Activated naive CD8-positive, alpha-beta T cell treated with anti-CD3 and anti-CD28 coated beads for 36 hours (primary cell): ENCODE measurements at places on chromosomes 3 and 15.

GRCh38 chr3:71109241-71109976, 474.1 kb downstream of the FOXP1 start:
- DNase-seq: no peak

GRCh38 chr15:72925661-72926060, 126.6 kb upstream of the NEO1 start:
- DNase-seq: no peak

- DNase-seq: no peak
These were observed 52.6 kb downstream of the LRRC28 start for GRCh38 chr15:99303907-99304306.

DNA sequence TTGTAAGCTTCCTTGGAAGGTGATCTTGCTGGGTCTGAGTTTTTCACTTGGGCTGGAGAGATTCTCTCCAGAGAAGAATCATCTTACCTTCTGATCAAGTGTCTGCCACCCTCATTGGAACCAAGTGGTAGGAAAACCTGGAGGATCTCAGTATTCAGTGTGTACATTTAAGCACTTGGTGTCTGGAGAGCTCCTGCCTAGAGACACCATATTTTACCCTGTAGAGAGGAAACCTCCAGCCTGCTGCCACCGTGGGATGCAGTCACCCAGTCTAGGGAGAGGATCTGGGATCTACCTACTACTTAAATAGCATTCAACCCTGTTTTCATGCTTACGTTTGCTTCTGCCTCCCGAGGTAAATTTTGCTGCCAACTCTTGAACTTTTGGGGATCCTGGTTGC, 274.3 kb downstream of the SV2B start:
- DNase-seq: no peak

DNA sequence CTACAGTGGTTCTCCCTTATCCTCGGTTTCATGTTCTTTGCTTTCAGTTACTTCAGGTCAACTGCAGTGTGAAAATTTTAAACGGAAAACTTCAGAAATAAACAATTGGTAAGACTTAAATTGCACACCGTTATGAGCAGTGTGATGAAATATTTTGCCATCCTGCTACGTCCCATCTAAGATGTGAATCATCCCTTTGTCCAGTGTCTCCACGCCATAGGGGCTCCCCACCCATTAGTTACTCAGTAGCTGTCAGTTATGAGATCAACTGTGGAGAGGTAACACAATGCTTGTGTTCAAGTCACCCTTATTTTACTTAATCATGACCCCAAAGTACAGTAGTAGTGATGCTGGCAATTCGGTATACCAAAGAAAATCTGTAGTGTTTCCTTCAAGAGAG, 47.4 kb downstream of the TJP1 start:
- no peak for DNase-seq

DNA sequence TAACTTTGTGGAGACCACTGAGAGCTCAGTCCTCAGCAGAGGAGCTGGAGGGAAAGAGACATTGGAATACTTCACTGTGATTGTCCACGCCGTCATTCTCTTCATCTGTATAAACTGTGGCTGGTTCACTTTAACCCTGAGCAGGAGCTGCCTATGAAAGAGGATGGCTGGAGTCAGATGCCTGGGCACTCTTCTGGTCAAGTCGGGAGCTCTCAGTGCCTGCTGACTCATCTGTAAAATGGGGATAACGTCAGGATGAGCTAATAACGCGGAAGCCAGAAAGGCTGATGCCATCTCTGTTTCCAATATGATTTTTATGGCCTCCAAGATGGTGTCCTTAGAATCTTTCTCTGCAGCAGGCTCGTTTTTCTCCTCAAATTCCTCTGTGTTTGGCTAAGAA, 51.6 kb upstream of the MRPS22 start:
- DNase-seq: no peak

GRCh38 chr15:38997841-38998240, 433.2 kb upstream of the RASGRP1 start:
- DNase-seq: no peak

DNA sequence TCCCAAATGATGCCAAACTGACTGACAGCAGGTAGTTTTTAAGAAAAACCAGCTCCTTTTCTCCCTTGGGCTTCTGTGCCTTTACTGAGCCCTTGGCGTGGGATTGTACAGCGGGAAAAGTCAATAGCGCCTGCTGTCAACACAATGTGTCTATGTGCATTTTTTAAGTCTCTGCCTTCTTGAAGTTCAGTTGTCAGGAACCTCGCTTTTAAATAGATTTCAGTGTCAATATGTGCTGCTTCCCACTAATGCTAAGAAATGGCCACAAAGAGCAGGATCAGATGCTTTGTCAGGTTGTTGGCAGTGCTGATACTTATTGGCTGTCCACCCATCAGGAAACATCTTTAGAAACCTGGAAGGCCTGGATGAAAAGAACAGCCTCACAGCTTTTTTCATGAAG, 424.4 kb downstream of the C3orf38 start:
- DNase-seq: no peak

DNA sequence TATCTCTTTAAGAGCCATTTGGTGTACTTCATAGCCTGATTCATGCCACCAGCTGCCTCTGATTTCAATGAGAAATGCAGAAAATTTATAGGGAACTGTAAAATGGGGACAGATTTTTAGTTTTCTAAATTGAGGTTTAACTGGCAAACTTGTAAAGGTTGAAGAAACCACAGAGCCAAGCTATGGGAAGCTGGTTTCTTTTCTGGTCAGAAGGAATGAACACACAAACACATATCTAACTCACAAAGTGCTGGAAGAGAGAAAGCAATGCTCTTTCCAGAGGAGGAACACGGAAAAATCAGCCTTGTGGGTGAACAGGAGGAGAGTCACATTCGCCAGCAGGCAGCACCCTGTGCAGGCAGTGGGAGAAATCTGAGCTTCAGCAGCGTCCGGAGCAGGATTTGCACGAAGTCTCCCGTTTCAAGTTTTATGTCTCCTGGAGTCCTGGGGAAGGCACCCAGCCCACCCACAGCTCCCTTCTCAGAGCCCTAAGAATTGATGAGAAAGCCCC, 481 bp downstream of the MASP1 start:
- no peak for DNase-seq

DNA sequence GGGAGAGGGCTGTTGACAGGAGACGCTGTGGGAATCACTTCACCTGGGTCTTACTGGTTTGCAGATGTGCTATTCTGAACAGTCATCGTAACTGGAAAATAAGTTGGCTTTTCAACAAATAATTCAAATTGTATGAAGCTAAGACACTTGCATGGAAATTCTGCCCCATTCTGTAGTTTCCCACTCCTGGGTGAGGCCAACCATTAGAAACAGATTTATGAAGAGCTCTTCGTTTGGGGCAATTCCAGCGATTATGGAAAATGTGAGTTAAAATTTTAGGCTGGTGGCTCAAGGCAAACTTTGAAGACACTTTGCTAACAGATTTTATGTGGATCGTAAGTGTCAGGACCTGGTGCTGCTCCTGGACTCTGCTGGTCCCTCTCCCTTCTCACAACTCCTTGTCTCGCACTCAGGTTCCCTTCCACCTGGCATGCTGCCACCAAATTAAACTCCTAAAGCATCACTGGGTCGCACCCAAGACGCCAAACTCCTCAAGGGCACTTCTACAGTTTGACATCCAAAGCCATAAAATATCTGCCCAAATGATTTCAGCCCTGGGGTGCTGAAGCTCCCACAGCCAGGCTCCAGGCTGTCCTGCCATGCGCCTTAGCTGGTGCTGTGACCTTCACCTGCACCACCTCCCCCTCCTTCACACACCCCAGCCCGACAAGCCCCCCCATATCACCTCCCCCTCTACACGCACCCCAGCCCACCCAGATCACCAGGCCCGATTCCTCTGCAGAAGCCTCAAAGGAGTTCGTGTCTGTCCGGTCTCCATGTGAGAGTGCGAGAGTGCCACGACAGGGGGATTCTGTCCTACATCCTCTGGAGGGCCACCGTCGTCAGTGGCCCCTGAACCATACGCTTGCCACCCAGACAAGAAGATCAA, 138.4 kb downstream of the NSMCE3 start:
- DNase-seq: no peak

DNA sequence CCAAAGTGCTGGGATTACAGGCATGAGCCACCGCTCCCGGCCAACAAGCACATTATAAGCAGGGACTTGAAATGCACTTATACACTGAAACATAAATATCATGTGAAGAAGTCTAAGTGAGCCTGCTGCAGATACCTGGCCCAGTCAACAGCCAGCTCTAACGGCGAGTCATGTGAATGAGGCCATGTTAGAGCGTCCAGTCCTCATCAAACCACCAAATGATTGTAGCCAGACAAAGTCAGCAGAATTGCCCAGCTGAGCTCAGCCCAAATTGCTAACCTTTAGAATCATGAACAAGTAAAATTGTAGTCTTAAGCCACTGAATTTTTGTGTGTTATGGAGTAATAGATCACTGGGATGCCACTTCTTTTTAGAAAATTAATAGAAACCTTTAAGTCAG, 37.8 kb upstream of the UACA start:
- no peak for DNase-seq
